Heart left ventricle (tissue), 16 donors: ENCODE measurements at places on chromosomes 2 and 18.

DNA sequence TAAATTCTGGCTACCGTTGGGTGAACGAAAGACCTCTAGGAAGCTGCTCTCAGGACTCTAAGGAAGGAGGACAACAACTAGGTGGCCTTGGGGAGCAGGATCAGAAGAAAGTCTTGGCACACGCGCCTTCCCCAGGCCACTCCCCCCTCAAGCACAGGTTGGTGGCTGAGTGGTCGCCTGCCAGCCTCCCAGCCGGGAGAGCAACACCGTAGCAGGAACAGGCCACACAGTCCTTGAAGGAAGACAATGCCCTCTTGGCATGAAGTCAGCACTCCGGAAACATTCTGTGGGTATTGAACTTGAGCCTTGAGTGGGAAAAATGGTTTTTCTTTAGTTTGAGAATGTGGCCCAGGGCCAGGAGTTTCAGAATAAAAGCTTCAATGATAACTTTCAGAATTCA, 87.4 kb upstream of the AGAP1 start:
- H3K4me3 ChIP-seq: no peak overlapping the region
- no peak overlapping the region for H3K27ac ChIP-seq
- H3K4me1 ChIP-seq: no peaks in the 10 kb centered on the region
- DNase-seq: no peak

GRCh38 chr2:224157655-224158054, 118.6 kb upstream of the SERPINE2 start:
- no peaks in the 10 kb centered on the region for H3K4me1 ChIP-seq
- H3K27me3 ChIP-seq: no peaks in the 10 kb centered on the region
- H3K27ac ChIP-seq: no peak overlapping the region
- DNase-seq: no peak

DNA sequence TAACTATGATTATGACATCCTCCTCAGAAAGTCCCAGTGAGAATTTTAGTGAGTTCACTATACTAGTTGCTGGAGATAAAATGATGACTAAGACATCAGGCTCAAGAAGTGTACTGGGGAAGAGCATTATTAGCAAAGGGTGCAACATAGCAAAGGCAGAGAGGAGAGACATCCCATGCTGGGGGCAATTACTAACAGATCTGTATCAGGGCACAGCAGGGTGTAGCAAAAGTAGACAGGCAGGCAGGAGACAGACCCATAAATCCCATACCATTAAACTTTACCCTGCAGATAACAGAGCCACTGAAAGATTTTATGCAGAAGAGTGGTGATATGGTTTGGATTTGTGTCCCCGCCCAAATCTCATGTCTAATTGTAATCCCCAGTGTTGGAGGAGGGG, 161.7 kb downstream of the SP3 start:
- no peaks in the 10 kb centered on the region for H3K27me3 ChIP-seq
- H3K4me1 ChIP-seq: no peaks in the 10 kb centered on the region
- H3K36me3 ChIP-seq: no peaks in the 10 kb centered on the region
- H3K4me3 ChIP-seq: no peak overlapping the region

DNA sequence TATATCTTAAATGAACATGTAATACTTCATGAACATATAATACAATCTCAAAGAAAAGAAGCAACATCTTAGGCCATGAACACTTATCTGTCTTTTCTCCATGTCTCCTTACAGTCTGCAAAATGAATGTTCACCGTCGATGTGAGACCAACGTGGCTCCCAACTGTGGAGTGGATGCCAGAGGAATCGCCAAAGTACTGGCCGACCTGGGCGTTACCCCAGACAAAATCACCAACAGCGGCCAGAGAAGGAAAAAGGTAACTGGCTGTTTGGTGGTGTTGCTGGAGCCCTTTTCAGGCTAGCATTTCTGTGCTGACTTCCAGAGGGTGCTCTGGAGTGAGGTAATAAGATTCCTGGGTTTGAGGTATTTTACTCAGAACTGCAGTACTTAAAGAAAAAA, 295.9 kb upstream of the EPAS1 start:
- peaks cover 14% of the 10 kb centered on the region for H3K4me1 ChIP-seq
- peaks cover 28% of the 10 kb centered on the region for H3K36me3 ChIP-seq
- DNase-seq: no peak
- no peak overlapping the region for H3K4me3 ChIP-seq
- peak overlapping the region; percentile 17 for H3K27ac ChIP-seq

DNA sequence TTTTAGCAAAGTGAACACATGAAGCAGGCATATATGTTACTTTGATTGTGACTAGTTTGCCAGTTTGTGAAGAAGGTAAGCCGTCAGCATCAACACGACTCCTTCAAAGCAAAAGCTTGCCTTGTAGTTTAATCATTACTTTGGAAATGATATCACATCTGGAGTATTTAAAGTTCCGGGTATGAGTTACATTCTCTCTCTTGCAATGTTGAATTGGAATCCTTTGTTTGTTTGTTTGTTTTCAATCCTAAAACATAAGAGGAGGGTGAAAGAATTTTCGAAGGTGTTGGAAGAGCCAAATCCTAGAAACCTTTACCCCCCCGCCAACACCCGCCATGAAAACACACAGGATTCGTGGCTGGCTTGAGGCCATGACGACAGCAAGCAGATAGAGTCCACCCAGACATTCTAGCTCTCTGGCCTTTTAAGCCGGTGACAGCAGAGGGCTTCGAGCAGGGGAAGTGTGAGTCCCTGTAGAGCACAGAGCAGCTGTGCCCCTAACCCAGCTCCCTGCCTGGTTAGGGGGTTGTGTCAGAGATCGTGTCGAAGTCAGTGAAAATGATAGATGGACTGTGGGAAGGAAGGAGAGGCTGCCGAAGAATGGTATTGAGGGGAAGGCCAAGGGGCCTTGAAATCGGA, 103.8 kb upstream of the SMIM21 start:
- H3K4me3 ChIP-seq: no peak overlapping the region
- H3K36me3 ChIP-seq: no peaks in the 10 kb centered on the region
- H3K27me3 ChIP-seq: no peaks in the 10 kb centered on the region
- H3K4me1 ChIP-seq: no peaks in the 10 kb centered on the region

DNA sequence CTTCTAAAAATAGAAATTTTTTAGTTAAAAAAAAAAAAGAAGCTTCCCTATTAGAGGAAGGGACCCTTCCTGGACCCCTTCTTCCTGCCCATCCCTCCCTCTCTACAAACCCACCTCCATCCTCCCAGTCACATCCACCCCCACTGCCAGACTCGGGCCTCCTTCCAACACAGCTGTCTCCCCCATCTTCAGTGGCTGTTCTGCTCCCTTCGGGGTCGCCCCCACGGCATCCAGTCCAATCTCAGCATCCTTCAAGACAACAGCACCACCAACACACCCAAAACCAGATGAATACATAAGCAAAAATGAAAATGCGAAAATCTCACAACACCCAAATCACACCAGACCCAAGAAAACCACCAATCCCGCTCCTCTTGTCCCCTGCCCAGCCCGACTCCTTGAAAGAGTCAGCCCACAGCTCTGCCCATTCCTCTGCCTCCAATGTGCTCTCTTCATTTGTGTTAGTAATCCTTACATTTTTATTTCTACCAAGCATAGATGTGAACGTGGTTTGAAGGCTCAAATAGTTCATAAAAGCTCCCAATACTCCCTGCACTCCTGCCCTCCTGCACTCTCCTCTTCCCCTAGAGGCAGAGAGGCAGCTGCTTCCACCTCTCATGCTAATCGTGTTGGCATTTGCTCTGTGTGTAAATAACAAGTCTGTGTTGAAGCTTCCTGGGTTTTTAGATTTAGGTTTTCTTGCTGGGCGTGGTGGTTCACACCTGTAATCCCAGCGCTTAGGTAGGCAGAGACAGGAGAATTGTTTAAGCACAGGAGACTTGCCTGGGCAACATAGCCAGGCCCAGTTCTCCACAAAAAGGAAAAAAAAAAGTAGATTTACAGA, 37.0 kb downstream of the MAL start:
- H3K27me3 ChIP-seq: peaks cover 42% of the 10 kb centered on the region
- H3K36me3 ChIP-seq: no peaks in the 10 kb centered on the region
- no peak for DNase-seq
- no peak overlapping the region for H3K27ac ChIP-seq
- no peak overlapping the region for H3K4me3 ChIP-seq
- H3K4me1 ChIP-seq: no peaks in the 10 kb centered on the region

- no peaks in the 10 kb centered on the region for H3K4me1 ChIP-seq
- H3K4me3 ChIP-seq: no peak overlapping the region
- no peak overlapping the region for H3K27ac ChIP-seq
- H3K27me3 ChIP-seq: no peaks in the 10 kb centered on the region
- no peaks in the 10 kb centered on the region for H3K36me3 ChIP-seq
These were observed 21.3 kb upstream of the SPP2 start for GRCh38 chr2:234029150-234029733.

DNA sequence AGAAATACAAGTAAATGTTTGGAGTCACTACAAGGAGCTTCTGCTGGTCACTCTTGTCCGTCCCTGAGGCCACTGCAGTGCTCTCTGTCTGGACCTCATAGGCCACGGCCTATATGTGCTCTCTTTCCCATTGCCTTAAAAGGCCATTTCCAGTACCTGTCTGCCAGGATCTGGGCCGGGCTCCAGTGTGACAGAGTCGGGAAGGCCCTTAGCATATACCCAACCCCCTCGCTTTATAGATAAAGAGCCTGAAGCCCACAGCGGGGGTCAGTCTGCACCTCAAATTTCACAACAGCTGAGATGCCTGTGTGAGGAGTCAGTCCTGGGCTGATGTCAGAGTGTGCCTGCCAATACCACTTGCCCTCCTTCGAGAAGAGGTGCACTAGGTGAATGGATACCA, 39.9 kb downstream of the ADD2 start:
- no peaks in the 10 kb centered on the region for H3K27me3 ChIP-seq
- no peak overlapping the region for H3K27ac ChIP-seq
- H3K36me3 ChIP-seq: no peaks in the 10 kb centered on the region

DNA sequence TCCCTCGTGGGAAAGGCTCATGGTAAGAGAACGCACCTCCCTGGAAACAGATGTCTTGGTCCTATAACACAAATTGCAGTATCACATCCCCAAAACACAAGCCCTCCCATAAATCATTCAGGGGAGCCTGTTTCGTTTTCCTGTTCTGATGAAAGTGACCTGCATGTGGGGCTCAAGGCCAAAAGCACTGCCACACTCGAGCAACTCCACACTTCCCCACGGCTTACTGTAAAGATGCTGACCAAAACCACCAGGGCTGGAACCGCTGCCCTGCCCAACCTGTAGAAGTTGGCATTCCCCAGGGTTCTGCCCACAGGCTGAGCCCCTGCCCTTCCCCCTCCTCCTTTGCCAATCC, 139.7 kb downstream of the BCL11A start:
- H3K4me1 ChIP-seq: peaks cover 9% of the 10 kb centered on the region
- no peaks in the 10 kb centered on the region for H3K36me3 ChIP-seq
- no peaks in the 10 kb centered on the region for H3K27me3 ChIP-seq
- no peak for DNase-seq
- H3K4me3 ChIP-seq: no peak overlapping the region

GRCh38 chr18:53990485-53990884, 234.0 kb downstream of the MBD2 start:
- no peak overlapping the region for H3K27ac ChIP-seq
- H3K4me3 ChIP-seq: no peak overlapping the region
- H3K27me3 ChIP-seq: no peaks in the 10 kb centered on the region
- H3K4me1 ChIP-seq: no peaks in the 10 kb centered on the region
- DNase-seq: no peak
